NCI-H1930 (cell line): ENCODE measurements at places on chromosomes 12 and 14.
A peak's percentile ranks its signal among the peaks of the same experiment; 100 is the strongest.

DNA sequence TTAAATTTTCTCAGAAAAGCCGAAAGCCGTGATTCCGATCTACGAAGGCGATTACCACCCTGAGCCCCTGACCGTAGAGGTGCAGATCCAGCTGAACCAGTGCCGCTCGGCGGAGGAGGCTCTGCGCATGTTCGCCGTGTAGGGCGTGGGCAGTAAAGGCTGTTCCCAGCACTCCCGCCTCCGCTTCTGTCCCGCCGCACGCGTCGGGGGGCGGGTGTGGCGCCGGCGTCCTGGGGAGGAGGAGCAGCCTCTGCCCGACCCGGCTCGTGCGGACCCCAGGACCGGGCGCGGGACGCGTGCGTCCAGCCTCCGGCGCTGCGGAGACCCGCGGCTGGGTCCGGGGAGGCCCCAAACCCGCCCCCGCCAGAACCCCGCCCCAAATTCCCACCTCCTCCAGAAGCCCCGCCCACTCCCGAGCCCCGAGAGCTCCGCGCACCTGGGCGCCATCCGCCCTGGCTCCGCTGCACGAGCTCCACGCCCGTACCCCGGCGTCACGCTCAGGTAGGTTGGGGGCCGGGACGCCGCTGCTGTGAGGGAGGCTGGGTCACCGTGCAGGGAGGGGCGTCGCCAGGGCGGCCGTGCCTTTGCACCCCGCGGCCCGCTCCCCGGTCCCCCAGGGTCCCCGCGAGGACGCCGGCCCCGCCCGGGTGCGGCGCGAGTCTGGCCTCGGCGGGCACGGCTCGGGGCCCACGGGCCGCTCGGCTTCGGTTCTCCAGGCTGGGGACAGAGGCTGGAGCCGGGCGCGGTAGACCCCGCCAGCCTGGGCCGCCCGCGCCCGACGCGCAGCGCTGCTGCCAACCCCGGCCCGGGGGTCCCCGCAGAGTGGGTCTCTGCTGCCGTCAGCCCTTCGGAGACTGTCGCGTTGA, at the start of gene B3GNT4:
Gene B3GNT4, plus strand, starts transcription at position 409 of the 866 bp plus-strand sequence. CDS start 910 bp downstream, outside the sequence.
- peak; percentile 39 for DNase-seq

DNA sequence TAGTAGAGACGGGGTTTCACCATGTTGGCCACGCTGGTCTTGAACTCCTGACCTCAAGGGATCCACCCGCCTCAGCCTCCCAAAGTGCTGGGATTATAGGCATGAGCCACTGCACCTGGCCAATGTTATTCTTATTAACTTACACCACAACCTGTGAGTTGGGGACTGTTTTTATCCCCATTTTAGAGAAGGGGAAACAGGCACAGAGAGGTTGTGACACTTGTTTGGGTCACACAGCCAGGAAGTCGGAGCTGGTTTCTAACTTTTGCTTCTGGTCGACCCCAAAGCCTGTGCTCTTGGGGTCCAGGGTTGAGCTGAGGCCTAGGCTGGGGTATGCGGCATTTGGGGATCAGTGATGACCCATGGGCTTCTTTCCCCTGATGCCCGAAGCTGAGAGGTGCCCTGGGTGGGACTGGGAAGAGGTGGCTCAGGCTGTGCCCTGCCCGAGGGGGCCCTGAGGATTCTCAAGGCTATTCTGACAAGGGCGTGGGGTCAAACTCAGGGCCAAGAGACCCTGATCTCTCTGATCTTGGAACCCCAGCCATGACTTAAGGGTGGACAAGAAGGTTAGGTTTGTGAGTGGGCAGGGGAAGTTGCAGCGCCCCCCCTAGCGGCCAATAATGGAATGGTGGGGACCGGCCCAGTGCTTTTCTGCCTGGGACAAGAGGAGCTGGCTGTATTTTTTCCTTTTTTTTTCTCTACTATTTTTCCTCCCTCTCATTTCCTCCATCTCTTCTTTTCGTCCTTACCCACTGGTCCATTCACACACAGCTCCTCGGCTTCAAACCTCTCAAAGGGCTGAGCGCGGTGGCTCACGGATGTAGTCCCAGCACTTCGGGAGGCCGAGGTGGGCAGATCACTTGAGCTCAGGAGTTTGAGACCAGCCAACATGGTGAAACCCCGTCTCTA, 3.0 kb downstream of the SDSL start:
- DNase-seq: no peak

GRCh38 chr14:36398463-36399291, 78.2 kb upstream of the MBIP start:
- no peak for DNase-seq

- DNase-seq: no peak
Measured at GRCh38 chr12:124368421-124369032, 73.6 kb downstream of the RFLNA start.

GRCh38 chr12:1977109-1977508, 27.1 kb downstream of the DCP1B start:
- DNase-seq: no peak

- DNase-seq: no peak
Measured at GRCh38 chr12:25494926-25495325, 58.2 kb downstream of the LMNTD1 start.

GRCh38 chr12:48998497-48999353, 450 bp downstream of the DDN start:
- DNase-seq: no peak

GRCh38 chr14:75709207-75709812, 48.3 kb downstream of the TTLL5 start:
- DNase-seq: peak; percentile 64

- no peak for DNase-seq
Measured at GRCh38 chr14:22837114-22837749, 847 bp downstream of the MMP14 start.

DNA sequence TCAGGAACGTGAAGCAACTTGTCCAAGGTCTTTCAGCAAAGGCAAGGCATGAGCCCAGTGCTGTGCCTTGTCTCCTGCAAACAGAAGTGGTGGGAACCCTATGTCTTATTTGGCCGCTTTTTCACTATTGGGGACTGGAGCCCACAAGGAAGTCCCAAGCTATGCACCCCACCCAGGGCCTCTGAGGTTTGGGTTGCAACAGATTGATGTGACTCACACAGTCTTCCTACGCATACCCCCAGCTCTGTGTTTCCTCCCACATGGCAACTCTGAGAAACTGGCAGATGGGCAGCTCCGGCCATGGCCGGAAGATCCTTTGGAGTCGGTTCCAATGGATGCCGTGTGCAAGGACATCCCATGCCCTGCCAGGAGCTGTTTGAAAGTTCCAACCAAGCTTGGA, 28.3 kb upstream of the CMKLR1 start:
- no peak for DNase-seq

DNA sequence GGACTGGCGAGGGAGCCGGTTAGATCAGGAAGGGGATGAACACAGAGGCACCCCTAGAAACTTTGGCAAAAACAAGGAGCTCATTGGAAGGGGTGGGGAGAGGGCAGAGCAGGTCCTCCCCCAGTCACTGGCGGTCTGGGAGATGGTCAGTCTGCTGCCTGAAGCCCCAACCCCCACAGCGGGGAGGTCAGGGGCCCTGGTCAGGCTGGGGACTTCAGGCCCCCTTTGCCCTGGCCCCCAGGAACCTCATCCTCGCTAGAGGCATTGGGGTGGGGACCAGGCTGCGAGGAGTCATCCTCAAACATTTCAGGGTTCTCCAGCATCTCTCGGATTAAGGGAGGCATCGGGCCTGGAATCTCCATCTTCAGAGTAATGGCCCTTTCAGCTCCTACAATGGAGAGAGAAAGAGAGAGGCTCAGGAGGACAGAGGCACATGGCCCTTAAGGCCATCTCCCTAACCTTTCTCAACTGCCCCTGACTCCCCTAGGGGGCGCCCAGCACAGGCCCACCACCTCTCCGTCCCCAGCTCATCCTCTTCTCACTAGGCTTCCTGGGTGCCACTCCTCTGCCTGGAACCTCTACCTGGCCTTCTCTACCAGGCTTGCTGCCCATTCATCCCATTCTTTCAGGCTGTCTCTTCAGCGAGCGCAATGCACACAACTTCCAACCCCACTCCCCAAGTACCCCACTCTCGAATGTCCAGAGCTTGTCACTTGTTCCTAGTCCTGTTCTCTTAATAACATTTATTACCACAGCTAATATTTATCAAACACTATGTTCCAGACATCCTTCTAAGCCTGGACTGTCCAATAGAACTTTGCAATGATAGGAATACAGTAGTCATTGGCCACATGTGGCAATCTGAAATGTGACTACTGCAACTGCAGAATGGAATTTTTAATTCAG, 4.7 kb upstream of the ITGB7 start:
- peak; percentile 44 for DNase-seq

GRCh38 chr14:24411443-24412389, 12.9 kb downstream of the NYNRIN start:
- DNase-seq: no peak

GRCh38 chr12:55713721-55714120, 2.1 kb upstream of the BLOC1S1 start:
- no peak for DNase-seq

GRCh38 chr12:47651368-47652254, 54.2 kb downstream of the RPAP3 start:
- DNase-seq: peak; percentile 69

- no peak for DNase-seq
Measured at GRCh38 chr14:68719634-68720384, 73.1 kb downstream of the ZFP36L1 start.

DNA sequence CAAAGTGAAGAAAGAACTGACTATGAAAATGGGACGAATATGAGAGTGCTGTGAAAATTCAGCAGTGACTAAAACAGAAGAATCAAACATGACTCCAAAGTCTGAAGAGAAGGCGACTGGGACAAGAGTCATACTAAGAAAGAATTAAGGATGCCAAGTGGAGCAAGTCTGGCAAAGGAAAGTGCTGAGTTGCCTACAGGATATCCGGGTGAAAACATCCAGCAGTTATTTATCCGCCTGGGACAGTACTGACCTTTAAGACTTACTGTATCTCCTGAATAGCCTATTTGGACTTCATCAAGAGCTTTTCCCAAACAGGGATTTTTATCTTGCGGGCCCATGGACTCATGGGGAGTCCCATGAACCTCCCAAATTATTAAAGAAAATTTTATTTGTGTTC, 41.1 kb downstream of the KICS2 start:
- no peak for DNase-seq

- DNase-seq: no peak
Measured at GRCh38 chr12:102521662-102522277, 41.4 kb upstream of the IGF1 start.
